Trophoblast cell (in vitro differentiated cells and primary cell): ENCODE measurements at places on chromosomes 6 and 20.

DNA sequence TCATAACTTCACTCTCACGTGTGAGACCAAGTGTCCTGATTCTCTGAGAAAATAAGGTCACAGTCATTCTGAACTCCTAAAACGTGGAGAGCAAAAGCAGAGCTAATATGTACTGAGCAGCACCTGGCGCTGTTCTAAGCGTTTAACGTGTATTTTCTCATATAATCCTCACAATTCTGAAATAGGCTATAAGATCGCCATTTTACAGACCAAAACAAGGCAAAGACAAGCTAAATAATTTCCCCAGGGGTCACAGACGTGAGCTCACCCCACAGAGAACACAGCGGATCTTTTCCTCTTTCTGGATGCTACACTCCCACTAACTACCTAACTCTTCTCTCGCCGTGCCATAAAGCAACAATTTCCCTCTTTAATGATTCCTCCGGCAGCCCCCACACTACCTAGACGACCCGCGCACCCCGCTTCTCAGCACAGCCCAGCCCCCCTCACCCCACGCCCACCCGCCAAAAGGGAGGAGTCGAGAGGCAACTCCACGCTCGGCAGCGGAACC is 636 bp downstream of the SUPT3H start:
- peak; percentile 27 for DNase-seq

- peak; percentile 9 for DNase-seq
Measured at GRCh38 chr20:51423290-51423667, 119.2 kb downstream of the NFATC2 start.

GRCh38 chr6:3290931-3291211 is 32.1 kb downstream of the PSMG4 start:
- no peak for DNase-seq

DNA sequence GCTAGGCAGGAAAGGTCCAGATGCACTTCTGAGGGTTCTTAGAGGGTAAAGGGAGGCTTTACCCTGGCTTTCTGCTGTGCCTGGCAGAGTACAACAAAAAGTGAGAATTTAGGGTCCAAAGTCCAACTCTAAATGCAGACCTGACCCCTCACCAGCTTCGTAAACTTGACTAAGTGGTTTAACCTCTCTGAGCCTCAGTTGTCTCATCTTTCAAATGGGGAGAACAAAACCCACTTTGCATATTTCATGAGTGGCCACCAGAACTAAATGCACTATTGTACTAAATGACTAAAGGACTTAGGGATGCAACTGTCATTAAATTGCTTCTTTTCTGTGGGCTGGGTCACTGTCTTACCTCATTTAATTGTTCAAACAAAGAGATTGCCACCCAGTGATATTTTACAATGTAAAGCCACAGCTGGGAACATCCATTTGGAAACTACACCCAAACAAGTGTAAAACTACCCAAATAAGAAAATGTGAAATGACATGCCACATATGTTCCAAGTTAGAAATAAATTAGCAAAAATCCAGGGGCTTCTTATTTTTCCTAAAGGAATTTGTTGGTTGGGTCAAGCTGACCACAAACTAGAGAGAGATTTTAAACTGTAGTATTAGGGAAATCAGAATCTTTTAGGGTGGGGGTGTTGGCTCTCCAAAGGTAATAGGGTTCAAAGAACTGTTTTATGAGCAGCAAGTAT is 48.3 kb upstream of the RIN2 start:
- DNase-seq = no peak

GRCh38 chr20:58161192-58161591 is 67.3 kb downstream of the ANKRD60 start:
- no peak for DNase-seq

GRCh38 chr20:58555078-58555765 is 40.0 kb upstream of the APCDD1L start:
- no peak for DNase-seq

- DNase-seq = no peak
Measured at GRCh38 chr6:91155129-91155785, 568.4 kb upstream of the MAP3K7 start.

DNA sequence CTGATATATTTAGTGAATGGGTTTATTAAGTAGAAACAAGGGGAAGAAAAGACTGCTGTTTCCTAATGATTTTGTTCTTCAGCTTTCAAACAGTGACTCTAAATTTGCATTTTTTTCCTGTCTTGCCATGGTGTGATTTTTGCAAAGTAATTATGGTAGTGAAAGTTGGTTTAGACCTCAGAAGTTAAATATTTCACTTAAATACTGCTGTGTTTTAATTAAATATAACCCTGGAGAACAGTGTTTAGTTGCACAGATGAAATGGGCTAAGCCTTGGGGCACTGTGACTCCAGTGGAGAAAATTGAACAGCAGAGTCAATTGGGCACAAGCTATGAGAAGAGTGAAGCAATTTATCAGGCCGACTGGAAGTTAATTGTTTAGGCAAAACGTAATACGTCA is 111.1 kb upstream of the MCHR2 start:
- no peak for DNase-seq

DNA sequence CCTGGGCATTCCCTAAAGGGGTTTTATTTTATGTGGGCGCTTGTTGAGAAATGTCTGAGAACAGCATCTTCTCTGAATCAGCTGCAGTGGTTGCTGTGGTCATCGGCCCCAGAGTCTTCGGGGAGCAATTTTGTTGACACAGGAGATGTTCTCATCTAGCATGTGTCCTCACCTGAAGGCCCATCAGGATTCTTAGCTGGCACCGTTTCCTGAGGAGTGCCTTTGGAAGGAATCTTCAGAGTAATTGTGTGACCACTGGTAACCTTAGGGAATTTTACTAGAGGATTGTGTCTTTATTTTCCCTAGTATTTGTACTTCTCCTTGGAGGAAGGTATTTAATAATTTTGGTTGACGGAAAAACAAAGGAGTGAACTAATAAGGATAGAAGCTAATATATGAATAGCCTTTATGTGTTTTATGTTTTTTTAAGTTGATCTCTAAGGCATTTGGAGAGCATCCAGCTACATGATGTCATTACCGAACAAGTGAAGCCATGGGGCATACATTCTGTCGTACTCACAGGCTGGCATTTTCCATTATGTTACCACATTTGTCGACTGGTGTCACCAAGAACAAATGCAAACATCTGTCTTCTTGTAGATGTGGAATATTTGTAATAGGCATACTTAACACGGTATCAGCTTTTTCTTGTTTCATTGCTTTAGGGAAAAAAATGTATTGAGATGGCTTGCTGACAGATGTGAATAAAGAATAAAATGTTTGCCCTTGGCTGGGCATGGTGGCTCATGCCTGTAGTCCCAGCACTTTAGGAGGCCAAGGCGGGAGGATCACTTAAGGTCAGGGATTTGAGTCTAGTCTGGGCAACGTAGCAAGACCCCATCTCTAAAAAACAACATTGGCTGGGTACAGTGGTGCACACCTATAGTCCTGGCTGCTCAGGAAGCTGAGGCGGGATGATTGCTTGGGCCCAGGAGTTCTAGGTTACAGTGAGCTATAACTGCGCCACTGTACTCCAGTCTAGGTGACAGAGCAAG is 41.9 kb downstream of the TULP4 start:
- no peak for DNase-seq

- no peak for DNase-seq
Measured at GRCh38 chr6:107264357-107264840, 149.1 kb upstream of the BEND3 start.

- peak; percentile 45 for DNase-seq
Measured at GRCh38 chr6:155121699-155122098, 126.6 kb downstream of the TIAM2 start.

DNA sequence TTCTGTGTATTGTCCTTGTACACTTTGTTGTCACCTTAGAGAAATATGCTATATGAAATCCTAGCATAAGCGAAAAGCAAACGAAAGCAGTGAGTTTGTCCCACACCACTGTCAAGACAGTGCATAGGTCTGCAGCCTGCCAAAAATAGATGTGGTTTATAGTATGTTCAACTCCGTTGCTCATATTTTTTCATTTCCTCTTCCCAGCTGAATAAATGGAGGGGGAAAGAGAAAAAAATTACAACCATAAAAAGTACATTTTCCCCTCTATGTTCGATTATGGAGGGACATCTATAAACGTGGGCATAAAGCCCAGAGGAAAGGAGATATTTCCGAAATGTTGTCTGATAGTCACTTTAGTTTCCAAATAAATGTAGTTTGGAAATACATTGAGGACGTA is 25.8 kb downstream of the PRL start:
- DNase-seq = no peak

- DNase-seq = peak; percentile 46
Measured at GRCh38 chr20:23143098-23143497, 57.0 kb upstream of the CD93 start.

DNA sequence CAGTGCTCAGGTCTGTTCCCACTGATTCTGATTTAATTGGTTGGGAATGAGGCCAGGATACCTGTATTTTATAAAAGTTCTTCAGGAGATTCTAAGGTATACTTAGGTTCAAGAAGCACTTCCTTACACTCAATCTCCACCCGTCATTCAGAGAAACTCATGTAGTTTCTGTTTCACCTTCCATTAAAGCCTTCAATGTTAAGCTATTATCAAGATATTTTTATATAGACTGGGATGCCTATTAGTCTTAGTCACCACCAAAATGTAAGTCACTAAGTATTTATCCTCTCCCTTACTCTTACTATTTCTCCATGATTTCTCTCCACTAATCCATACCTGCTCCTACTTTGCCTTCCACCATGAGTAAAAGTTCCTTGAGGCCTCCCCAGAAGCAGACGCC is 38.1 kb upstream of the GCLC start:
- no peak for DNase-seq

GRCh38 chr6:116397914-116398313 is 27.2 kb downstream of the DSE start:
- DNase-seq = peak; percentile 36

- no peak for DNase-seq
Measured at GRCh38 chr20:20946122-20946759, 159.9 kb downstream of the LINC00237 start.

DNA sequence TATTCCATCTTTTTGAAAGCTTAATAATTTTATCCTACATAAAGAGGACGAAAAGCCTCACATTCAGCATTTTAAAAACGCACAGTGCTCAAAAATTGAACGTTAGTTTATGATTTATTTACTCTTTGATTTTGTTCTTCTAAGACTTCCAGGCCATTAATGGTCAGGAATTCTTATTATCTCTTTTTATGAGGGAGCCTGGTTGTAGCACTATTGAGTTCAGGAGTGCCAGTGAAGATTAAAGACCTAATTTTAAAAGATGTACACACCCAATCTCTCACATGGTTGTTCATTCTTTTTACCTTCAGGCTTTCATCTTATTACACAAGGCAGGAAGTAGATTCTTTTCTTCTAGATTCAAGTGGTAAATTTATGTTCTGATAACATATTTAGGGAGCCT is 68.6 kb downstream of the HDDC2 start:
- peak; percentile 5 for DNase-seq

DNA sequence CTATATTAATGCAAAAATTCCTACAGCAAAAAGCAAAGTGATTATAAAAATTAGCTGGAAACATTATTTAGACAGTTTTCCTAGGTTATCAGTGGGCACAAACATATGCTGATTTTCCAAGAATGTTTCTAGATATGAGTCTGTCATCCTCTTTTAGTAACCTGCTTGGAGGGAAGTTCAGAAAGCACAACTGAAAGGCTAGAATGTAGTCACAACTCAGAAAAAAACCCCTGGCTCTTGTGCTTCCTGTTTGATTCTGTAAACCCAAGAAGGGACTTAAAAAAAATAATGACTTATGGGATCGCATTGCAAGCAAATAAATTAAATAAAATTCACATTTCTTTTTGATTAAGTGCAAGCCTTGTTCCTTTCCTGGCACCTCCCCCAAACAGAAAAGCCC is 708.4 kb upstream of the EPHA7 start:
- DNase-seq = no peak

DNA sequence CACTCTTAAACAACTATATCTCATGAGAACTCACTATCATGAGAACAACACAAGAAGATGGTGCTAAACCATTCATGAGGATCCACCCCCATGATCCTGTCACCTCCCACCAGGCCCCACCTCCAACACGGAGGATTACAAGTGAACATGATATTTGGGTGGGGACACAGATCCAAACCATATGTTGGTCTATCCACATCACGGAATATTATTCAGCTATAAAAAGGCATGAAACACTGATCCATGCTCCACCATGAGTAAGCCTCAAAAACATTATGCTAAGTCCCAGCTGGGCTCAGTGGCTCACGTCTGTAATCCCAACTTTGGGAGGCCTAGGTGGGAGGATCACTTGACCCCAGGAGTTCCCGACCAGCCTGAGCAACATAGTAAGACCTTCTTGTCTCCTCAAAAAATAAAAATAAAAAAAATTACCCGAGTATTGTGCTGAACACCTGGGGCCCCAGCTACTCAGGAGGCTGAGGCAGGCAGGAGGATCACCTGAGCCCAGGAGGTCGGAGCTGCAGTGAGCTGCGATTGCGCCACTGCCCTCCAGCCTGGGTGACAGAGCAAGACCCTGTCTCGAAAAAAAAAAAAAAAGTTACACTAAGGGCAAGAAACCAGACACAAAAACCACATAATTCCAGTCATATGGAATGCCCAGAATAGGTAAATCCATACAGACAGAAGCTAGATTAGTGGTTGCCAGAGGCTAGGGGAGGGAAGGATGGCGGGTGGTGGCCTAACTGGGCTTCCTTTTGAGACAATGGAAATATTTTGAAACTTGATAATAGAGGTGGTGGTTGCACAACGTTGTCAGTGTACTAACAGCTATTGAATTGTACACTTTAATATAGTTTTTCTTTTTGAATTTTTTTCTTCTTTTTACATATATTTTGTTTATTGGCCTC is 43.1 kb downstream of the ZNF217 start:
- peak; percentile 92 for DNase-seq

DNA sequence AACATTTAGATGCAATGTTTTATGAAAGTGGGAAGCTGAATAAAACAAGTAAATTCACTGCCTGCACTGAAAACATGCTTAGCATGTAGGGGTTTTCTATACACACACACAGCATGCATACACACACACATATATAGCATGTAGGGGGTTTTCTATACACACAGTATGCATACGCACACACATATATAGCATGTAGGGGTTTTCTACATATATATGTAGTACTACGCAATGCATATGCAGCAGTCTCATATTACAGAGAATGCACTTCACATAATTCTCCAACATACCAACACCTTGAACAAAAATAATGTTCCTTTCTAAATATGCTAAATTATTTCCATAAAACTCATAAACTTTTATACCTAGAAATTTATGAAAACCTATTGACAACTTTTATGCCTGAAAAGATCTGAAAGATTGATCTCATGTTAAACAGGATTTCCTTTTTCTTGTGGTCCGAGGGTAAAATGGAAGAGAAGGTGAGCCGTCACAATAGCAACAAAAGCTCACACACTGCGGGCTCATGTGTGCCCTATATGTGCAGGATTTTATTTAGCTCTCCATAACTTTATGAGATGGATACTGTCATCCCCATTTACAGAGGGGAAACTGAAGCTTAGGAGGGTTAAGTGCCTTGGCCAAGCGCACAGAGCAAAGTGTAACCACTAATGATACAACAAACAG is 81.9 kb upstream of the TULP1 start:
- no peak for DNase-seq
